ENCODE measurements at places on chromosomes 12 and 14. TPM values are rescaled to one million over a fixed set of nuclear protein-coding genes. Genes with fewer than 3 reads are reported as not detected.

Gene NAV3
- total RNA-seq, result 5.9 TPM

Gene PHLDA1
- total RNA-seq, result 33.0 TPM

Gene HHIPL1
- total RNA-seq, result 0.09 TPM

Gene TGM1
- 0.98 TPM for total RNA-seq

Gene ABCD4
- total RNA-seq, result 31.0 TPM

Gene CIROP
- not detected for total RNA-seq

Gene PLEKHD1
- 0.02 TPM for total RNA-seq

Gene B4GALNT1
- total RNA-seq, result 45.0 TPM

Gene AKAP6
- total RNA-seq, result 0.29 TPM

Gene PSMD9
- total RNA-seq, result 113 TPM

Gene PIK3C2G
- total RNA-seq, result not detected

Gene FAM222A
- 6.0 TPM for total RNA-seq

Gene FRMD6
- 26.3 TPM for total RNA-seq

Gene TIGAR
- 50.2 TPM for total RNA-seq

Gene SYCP3
- total RNA-seq, result 0.08 TPM

Gene PRICKLE1
- 0.61 TPM for total RNA-seq

Gene GIT2
- 23.4 TPM for total RNA-seq

Gene PTPRO
- total RNA-seq, result 0.09 TPM

Gene NTF3
- not detected for total RNA-seq

Gene RPS26
- 659 TPM for total RNA-seq

Gene SLC10A1
- total RNA-seq, result not detected

Gene TMEM106C
- 125 TPM for total RNA-seq

Gene FOXN4
- total RNA-seq, result 0.08 TPM

Gene PIWIL1
- not detected for total RNA-seq

Gene LGR5
- total RNA-seq, result not detected

Gene TRHDE
- total RNA-seq, result 0.06 TPM

Gene PRH2
- total RNA-seq, result not detected

Gene FBLN5
- 6.1 TPM for total RNA-seq

Gene AICDA
- 0.13 TPM for total RNA-seq

Gene STON2
- 2.6 TPM for total RNA-seq

Gene LIN7A
- 0.27 TPM for total RNA-seq

Gene FBRSL1
- 142 TPM for total RNA-seq

Gene CACNA2D4
- not detected for total RNA-seq

Gene RPGRIP1
- 0.15 TPM for total RNA-seq

Gene SOX5
- total RNA-seq, result not detected

Gene GUCY2C
- 0.03 TPM for total RNA-seq

Gene CLEC1B
- total RNA-seq, result not detected

Gene SCFD1
- 38.5 TPM for total RNA-seq

Gene MRPS35
- 101 TPM for total RNA-seq

Gene ASPG
- 0.03 TPM for total RNA-seq

Gene IFNG-AS1
- not detected for total RNA-seq

Gene CCDC196
- total RNA-seq, result not detected

Gene RTL1
- total RNA-seq, result 0.27 TPM

Gene DEPDC4
- 0.80 TPM for total RNA-seq

Gene TOMM20L
- not detected for total RNA-seq

Gene NAA30
- 14.5 TPM for total RNA-seq

Gene CCDC197
- not detected for total RNA-seq
